Activated CD4-positive, alpha-beta T cell treated with anti-CD3 and anti-CD28 coated beads for 24 hours (primary cell): ENCODE measurements at places on chromosomes 2 and 18.

DNA sequence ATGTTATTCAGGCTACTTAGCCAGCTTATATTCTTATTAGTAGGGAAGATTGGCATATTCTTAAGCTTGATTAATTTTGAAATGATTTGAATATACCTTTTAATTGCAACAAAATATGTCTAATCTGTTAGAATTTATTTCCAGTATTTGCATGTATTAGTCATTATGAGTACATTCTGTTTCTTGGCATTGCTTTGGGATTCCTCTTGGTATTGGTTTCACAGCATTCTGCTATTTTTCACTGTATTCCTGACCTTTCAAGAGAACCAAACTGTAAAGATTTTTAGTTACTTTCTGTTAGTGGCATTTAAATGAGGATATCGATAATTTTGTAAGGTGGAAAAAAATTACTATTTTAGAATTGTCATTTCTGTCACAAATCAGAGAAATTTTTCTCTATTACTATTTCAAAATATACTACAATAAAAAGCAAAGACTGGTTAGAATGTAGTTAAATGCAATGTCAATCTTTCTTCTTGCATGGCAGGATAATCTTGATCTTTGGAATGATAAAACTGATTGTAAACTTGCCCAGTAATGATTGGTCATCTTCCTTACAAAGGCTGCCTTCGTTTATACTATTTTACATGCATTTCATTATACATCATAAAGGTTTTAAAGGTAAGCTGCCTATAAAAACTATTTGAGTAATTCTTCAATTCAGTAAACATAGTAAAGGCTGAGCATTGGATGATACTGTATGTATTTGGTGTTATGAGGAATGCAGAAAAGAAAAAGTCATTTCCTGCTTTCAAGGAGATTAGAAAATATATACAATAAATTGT is 86.1 kb downstream of the SLC4A10 start:
- DNase-seq, result no peak

DNA sequence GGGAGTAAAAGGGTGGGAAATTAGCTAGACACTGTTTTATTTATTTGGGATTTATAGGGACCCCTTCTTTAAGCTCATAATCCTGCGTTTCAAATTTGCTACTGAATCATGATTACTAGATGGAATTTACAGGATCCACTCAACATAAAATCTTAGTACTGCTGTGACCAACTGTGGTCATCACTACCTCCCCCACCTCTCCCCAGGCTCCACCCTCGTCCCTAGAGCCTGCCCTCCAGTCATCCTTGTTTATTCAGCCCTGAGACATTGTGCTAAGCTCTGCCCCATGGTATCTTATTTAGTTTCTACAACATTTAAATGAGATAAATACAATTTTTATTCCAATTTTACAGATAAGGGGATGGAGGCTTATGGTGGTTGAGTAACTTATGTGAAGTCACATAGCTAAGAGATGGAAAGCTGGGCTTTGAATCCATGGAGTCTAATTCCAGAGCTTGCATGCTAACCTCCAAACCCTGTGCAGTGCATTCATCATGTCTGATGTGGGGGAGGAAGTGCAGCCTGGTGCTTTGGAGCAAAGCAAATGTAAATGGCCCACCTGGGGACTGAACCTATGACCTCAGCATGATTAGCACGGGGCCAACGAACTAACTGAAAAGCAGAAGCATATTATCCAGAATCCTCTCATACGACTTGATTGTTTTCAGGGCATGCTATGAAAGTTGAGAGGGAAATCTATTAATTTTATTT is 502.4 kb downstream of the TMEM182 start:
- no peak for DNase-seq

DNA sequence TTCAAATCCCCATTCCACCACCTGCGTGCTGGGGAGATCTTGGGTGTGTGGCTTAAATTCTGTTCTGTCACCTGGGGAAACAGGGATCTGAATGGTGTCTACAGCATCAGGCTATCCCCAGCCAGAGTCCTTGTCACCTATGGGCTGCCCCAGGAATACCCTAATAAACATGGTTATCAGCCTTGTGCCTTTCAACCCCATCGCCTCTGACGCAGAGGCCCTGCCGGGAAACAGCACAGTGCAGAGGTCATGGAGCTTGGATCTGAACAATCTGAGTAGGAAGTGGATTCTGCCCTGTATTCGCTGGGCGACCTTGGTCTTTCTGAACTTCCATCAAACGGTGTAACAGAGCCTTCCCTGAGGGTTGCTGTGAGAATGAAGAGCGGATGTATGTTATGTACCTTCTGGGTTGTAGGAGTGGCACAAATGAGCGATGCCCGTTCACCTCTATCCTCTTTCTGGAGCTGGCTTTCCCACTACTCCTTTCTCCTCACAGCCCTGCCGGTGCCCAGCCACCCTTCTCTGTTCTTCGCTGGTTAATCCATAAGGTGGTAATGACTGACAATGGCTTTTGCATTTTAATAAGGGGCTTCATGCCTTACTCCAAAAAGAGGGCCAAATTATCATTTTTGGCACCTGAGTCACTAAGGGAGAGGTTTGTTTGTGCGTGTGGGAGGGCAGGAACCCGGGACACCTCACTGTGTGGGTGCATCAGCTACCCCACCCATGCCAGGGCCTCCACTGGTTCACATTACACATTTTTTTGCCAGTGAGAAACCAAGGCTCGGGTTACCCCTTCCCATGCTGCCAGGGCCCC is 256.5 kb downstream of the MYCN start:
- no peak for DNase-seq

DNA sequence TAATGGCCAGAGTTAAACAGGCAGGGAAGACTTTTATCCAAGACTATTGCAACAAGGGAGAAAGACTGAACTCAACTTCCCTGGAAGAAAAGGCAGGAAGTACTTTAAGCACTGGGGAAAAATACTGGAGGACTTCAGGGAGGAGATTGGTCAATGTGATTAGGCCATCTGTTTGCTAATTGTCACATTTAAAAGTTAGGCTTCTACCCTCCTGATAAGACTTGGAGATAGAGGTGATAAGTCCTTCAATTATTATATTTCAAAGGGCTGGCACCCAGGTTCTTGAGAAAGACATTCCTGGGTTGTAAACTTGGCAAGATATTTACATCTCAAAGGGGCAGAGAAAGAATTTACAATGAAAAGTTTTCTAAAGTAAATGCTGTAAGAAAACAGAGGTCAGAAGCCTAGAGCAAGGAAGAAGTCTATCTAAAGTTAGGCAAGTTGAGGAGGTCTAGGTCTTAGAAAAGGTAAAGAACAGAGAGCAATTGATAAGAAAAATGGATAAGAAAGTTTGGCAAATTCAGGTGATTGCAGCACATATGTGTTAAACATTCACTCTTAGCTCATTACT is 48.4 kb downstream of the DTNA start:
- DNase-seq, result no peak

DNA sequence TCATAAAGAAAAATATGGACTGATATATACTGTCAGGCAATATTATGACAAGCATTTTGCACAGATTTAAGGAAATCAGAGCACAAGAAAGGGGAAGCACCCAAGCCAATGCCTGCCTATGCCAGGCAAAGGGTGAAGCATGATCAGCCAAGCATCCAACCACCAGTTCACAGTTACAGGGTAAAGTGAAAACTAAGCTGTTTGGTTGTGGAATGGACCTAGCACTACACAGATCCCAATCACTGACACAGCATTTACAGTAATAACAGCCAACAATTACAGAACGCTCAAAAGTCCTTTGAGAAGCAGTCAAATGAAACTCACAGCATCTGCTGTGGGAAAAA is 90.3 kb downstream of the SP3 start:
- no peak for DNase-seq

GRCh38 chr2:150391779-150392178 is 95.7 kb downstream of the RND3 start:
- no peak for DNase-seq

DNA sequence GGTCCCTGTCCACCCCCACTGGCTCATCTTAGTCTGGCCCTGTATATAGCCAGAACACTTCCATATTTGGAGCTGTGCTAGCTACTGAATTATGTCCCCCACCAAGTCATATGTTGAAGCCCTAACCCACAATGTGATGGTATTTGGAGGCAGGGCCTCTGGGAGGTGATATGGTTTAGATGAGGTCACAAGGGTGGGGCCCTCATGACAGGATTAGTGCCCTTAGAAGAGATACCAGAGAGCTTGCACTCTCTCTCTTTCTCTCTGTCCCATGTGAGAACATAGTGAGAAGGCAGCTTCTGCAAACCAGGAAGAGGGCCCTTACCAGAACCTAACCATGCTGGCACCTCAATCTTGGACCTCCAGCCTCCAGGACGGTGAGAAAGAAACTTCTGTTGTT is 31.2 kb downstream of the ALPK2 start:
- DNase-seq, result no peak
